Hippocampal formation (tissue), 2 donors: ENCODE measurements at places on chromosomes 11 and 22.

DNA sequence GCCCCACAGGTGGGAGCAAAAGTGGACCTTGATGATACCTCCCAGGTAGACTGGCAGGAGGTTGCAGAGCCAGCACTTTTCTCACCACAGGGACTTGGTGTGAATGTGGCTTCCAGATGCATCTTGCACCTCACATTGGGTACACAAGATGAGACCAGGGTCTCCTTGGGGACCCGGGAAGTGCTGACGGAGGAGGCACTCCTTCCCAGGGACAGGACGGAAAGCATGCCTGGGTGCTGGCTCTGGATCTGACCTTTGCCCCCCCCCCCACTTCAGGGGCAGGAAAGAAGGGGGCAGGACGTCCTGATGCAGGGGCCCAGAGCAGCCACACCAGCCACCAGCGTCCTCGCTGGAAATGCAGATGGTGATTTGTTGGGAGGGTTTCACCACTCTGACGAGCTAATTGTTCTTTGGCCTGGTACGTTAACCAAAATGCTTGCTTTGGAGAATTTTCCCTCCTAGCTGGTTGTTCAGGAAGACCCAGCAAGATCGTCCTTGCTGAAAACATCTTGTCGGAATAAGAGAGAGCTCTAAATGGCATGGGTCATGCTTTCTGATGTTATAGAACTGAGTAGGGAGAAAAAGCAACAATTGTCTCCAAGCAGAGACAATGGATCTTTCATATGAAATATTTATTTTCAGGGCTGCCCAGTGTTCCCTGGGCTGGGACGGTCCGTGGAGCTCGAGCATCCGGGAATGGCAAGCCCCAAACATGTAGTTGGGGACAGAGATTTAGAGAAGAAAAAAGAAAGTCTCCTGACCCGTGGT, 74.4 kb upstream of the PPARA start:
- DNase-seq = peak; percentile 82

GRCh38 chr22:46105494-46106278, 44.6 kb upstream of the PPARA start:
- no peak for DNase-seq

DNA sequence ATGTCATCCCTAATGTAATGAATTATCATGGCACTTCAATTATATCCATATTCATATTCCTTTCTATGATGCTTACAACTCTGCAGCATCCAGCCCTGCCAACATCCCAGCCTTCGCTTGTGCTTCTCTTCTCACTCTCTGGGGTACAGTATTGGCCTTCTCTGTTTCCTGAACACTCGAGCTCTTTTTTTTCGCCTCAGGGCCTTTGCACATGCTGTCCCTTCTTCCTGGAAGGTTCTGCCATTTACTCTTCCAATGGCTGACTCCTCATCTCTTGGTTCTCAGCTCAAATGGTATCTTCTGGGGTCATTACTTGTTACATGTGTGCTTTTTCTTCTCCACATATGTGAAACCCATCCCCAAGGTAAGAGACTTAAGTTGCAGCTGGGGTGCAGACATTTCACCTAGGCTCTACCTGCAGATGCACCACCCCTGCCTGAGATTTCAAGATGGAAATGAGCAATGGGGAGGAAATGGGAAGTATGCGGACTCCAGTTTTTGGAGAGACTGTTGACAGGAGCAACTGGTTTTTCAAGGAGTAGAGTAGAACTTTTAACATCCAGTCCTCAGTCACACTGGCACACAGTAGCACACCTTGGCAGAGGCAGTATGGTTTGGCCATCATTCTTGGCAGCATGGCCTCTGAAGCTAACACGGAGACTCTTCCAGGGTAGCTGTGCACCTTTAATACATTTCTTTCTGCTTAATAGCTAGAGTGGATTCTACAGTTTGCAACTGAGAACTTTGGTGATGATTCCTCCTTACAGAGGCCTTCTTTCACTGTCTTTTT, 42.4 kb upstream of the DMC1 start:
- DNase-seq = no peak

DNA sequence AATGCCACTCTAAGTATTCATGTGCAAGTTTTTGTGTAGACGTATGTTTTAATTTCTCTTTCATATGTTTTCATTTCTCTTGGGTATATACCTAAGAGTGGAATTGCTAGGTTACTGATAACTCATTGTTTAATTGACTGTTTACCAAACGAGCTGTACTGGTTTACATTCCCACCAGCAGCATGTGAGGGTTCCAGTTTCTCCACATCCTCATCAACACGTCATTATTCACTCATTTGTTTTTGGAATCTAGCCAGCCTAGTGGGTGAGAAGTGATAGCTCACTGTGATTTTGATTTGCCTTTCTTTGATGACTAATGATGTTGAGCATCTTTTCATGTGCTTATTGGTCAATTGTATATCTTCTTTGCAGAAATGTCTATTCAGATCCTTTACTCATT, 4.0 kb downstream of the ANKRD13D start:
- no peak for DNase-seq

GRCh38 chr22:39570226-39570625, 327 bp upstream of the CACNA1I start:
- DNase-seq = no peak
